NCI-H2227 treated with DMSO at 0.1 percent for 48 hours (cell line): ENCODE measurements at places on chromosomes 3 and 15.
A peak's percentile ranks its signal among the peaks of the same experiment; 100 is the strongest.

GRCh38 chr15:28022961-28023360, 76.2 kb downstream of the OCA2 start:
- DNase-seq = no peak

- no peak for DNase-seq
Measured at GRCh38 chr15:58258501-58259292, 120.5 kb downstream of the AQP9 start.

DNA sequence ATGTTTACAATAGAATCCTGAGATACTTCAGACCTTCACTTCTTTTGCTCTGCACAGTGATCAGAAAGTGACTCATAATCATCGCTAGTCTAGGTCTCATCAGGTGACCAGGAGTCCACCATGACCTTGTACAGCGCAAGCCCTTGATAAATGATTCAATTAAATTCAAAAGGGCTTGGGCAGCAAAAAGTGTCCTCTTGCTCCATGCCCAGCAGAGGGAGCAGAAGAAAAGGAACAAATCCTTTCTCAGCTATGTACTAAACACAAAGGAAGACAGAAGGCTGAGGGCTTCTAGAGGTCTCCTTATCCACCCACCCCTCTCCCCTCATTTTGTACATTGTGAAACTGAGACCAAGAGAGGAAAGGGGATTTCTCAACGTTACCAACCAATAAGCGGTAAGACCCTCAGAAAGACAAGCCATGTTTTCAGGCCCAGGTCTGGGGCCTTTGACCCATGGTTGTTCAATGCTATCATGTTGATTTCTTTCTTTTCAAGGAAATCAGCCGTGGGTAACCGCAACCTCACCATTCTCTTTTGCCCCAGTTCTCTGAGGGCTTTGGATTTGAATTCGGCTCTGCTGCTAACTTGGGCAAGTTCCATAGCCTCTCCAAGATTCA, 74.8 kb downstream of the AQP9 start:
- peak; percentile 59 for DNase-seq

- no peak for DNase-seq
Measured at GRCh38 chr15:35713733-35714132, 167.8 kb upstream of the DPH6 start.
